Stimulated activated CD4-positive, alpha-beta T cell treated with anti-CD3 and anti-CD28 coated beads, Interleukin-1b, Interleukin-23, amount 100 ng/mL, for 24 hours (primary cell): ENCODE measurements at places on chromosomes 5 and 9.

DNA sequence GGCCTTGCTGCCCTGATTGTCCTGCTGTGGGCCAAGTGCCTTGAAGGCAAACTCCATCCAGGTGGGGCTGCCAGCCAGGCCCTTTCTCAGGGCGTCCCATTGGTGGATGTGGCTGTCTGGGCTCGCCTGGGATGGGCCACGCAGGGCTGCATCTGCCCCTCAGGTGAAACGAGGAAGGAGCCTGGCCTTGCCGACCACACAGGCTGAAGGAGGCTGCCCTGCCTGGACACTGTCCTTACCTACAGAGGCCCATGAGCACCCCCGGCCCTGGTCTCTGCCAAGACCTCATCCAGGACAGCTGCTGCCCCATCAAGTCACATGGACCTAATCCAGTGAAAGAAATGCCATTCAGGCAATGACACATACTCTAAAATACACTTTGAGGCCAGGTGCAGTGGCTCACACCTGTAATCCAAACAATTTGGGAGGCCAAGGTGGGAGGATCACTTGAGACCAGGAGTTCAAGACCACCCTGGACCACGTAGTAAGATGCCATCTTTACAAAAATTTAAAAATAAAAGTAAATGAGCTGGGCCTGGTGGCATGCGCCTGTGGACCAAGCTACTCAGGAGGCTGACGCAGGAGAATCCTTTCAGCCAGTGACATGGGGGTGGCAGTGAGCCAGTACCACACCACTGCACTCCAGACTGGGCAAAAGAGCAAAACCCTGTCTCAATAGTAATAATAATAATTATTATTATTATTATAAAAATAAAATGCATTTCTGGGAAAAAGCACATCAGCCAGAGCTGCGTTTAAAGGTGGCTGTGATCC is 33.9 kb downstream of the PNPLA7 start:
- no peak for DNase-seq

- DNase-seq: no peak
Measured at GRCh38 chr9:69175486-69175885, 1.4 kb downstream of the TJP2 start.

GRCh38 chr5:168125445-168126199 is 165.8 kb upstream of the WWC1 start:
- DNase-seq: no peak

DNA sequence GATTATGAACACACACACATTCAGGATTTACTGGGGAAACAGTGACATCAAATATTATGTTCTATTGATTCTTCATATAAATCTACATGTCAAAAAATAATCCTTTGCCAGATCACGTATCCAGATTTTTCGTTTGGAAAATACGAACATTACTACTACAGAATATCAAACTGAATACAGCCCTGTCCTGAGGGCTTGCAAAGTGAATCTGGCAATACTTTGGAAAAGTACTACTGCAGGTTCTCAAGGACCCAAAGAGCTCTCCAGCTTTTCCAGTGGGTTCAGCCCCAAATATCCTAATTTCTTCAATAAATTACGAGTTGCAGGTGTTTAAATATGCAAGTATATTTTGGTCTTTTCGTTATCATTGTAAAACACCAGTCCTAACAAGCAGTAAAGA is 411 bp upstream of the NDUFS4 start:
- DNase-seq: no peak

DNA sequence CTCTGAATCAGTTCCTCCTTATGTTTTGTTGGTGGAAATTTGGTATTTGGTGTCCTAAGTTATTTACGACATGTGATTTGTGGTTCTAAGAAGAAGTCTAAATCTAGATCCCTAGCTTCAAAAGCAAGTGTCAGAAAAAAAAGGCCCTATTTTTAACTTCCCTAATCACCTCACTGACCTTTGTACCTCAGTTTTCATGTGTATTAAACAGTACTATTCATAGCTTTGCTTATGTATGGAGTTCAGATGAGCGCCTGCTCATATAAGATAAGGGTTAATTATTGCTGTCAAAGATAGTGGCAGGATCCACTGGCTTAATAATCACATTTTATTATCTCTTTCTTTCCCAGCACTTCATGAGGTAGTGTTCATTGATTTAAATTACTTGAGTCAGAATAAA is 318.2 kb downstream of the PARP8 start:
- DNase-seq: no peak

GRCh38 chr9:109466623-109467590 is 31.2 kb downstream of the PTPN3 start:
- no peak for DNase-seq

GRCh38 chr5:7902666-7903625 is 34.0 kb downstream of the MTRR start:
- DNase-seq: no peak

DNA sequence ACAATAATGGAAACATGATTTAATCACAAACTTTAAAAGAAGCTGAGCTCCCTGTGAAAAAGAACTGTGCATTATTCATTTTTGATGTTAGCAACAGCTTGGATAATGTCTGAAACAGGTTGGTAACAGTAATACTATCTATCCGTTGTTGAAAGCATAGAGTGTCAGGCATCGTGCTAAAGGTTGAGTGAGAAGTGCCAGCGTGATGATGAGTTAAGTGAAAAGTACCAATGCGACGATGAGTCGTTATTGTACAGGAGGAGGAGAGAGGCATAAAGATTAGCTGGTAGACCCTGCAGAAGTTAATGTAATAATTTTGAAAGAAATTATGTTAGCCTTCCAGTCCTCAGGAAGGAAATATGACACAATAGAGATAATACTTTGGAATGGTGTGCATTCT is 593.6 kb downstream of the MAT2B start:
- no peak for DNase-seq

DNA sequence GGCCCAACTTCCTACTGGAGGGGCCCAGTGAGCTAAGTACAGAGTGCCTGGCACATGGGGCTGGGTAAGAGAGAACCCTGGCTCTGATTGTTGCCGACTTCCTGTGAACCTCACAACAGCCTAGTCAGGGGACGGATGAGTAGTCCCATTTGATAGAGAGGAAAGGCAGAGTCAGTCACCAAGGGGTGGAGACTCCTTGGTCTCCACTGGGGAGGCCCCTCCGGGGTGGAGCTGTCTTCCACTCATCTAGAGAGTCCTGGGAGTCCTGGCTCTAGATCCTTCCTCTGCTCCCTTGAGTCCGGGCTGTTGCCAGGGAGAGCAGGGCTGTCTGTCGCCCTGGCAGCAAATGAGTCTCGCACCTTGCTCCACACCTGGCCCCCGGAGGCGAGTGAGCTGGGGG is 8.0 kb downstream of the GRK6 start:
- no peak for DNase-seq

DNA sequence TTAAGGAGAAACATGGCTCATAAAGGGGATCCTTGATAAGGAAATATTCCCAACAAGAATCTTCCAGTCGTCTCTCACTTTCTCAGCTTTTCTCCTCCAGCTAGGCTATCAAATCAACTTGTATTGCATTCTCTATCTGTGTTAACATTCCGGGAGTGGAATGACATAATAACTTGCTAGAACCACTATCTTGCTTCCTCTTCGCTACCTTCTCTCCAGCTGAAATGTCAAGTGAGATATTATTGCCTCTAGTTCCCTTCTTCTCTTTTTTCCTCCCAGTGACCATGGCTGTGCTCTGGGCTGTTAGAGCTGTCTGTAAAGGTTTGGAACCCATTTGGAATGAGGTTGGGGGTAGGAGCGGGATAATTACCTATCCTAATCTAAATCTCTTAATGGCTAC is 1329.5 kb upstream of the WWC1 start:
- DNase-seq: no peak
